ENCODE measurements at places on chromosomes 16 and 17.

GRCh38 chr16:4314532-4315185 is 1.2 kb upstream of the GLIS2 start:
- no peak for DNase-seq

- DNase-seq: no peak
Measured at GRCh38 chr16:83296505-83296904, 511.3 kb upstream of the HSBP1 start.

DNA sequence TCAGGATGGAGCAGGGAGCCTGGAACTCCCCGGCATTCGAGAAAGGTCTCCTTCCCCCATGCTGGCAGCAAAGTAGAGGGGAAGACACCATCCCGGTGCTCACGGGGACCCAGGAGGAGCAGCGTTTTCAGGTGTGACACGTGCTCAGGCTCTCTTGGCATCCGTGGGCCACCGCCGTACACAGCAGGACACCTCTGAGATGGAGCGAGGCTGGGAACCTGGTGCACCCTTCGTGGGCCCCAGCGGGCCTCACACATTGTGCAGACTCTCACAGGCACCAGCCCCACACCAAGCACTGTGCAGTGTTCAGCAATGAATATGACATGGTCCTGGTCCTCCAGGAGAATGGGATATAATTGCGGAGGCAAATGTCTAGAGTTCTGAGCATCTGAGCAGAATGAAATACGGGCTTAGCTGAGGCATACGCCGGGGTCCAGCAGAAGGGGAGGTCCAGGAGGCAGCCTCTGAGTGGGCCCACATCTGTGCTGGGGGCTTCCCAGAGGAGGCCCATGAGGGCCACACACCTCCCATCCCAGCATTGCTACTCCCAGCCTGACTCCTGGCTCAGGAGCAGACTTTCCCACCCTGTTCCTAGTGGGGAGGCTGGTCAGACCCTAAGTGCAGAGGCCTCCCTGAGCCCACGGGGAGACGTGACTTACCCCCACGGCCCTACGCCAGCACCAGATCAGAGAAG is 72.6 kb downstream of the ABR start:
- DNase-seq: no peak

DNA sequence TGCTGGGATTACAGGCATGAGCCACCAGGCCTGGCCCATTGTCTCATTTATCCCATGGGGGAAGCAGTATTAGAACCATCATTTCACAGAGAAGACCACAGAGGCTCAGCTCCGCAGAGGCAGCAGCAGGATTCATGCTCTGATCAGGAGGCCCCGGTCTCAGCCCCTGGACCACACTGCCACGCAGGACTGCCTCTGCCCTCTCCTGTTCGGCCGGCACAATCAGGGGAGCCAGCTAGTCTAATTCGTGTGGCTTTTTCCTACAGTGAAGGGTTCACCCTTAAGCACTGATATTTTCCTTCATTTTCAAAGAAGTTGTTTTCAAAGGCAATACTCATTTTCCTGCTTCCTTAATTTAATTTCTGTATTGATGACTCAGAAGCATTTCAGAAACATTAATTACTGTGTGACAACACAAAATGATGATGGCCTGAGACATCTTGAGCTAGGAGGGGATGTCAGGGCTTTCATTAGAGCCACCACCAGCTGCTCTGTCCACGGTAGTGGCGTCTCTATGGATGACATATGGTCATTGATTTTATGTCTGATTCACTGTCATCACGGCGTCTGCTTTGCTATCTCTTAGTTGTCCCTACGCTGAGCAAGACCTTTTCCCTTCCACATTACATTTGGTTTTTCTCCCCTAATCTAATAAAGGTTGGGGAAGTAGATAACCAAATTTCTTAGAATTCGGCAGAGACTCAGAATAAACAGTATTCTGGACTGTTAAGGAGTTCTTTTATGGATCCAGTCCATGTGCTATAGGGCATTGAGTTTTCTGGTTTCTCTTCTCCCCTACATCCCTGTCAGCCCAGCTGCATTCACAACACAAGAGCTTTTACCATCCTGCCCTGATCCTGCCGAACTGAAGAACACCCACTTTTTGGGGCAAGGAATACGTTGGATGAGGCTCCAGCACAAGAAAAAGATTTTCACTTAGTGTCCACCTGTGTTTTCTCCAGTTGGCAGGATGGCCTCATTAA is 314.0 kb downstream of the SLC39A11 start:
- DNase-seq: no peak

GRCh38 chr17:41948762-41949460 is 17.7 kb upstream of the CNP start:
- DNase-seq: no peak

DNA sequence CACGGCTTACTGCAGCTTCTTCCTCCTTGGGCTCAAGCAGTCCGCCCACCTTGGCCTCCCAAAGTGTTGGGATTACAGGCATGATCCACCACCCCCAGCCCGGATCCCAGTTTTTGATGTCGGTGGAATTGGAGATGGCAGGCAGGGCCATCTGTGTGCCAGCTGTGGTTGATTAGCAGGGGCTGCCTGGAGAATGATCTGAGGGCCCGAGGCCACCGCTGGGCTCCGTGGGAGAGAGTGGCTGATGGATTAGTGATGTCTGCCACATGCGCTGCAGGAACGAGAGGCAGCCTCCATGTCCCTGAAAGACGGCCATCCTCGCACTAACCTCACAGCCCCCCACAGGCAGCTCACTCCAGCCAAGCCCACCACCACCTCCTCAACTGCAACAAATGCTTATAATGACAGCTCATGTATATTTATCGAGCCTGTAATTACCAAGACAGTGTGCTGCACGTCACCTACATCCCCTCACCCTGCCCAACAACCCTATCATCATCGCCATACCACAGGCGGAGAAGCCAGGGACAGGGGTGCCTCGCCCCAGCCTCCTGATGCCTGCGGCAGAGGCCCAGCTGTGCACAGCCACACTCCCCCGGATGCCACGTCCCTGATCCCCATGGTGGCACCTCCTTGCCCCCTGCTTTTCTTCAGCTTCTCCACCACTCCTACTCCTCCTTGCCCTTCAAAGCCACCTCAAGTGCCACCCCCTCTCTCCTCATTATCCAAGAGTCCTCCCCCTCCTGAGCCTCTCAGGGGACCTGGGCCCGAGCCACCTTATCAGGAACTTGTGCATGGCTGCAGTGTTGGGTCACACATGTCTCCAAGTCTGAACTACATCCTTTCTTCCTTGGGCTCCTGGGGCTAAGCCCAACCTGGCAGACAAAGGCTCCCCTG is 33.2 kb downstream of the ACTG1 start:
- DNase-seq: no peak

- DNase-seq: no peak
Measured at GRCh38 chr17:21458054-21458453, 81.9 kb downstream of the KCNJ12 start.

DNA sequence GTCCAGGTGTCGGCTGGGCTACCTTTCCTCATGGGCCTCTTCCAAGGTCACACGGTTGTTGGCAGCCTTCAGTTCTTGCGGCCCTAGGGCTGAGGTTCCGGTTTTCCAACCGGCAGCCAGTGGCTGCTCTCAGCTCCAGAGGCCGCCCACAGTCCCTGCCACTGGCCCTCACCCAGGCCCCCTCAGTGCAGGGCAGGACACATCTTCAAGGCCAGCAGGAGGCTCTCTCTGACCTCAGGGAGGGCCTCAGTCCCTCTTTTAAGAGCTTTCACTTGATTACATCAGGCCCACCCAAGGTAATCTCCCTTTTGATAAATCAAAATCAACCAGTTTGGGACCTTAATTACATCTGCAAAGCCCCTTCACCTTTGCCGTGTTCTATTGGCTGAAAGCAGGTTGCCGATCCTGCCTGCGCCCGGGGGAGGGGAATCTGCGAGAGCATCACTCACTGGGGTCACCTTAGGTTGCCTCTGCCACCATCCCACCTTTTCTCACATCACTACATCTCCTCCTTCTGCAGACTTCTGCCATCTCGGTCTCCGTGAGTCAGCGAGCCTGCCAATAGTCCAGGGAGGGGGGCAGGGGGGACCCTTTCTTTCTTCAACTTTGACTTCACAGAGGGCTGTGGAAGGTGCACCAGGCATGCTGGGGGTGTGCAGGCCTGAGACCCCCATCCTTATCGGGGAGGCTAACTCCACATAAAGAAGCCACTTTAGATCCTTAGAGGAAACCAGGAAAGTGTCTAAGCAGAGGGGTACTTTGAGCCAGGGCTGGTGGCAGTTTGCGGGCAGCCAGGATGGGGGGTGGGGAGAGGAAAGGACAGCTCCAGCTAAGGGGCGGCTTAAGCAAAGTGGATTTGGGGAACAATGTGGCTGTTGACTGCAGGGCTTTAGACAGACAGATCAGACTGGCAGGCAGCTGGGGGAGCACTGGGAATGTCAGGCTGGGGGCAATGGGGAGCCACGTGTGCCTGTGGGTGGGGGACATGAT is 28.8 kb upstream of the NXPH3 start:
- no peak for DNase-seq

DNA sequence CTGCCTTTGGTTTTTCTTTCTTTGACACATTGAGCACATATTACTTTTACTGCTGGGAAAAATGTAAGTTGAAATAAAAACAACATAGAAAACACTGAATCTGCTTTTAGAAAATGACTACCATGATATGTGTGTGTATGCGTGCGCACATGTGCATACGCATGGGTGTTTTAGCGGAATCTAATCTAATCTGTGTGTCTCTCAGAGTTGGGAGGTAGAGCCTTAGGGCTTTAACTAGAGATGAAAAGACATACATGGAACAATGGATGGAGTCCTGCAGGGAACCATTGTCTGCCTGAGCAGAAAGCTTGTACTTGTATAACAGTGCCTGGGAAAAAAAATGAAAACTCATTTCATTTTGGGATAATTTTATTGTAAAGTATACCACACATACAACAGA is 12.4 kb downstream of the SLFN5 start:
- no peak for DNase-seq

- DNase-seq: no peak
Measured at GRCh38 chr17:27621942-27622559, 8.9 kb upstream of the LGALS9 start.

DNA sequence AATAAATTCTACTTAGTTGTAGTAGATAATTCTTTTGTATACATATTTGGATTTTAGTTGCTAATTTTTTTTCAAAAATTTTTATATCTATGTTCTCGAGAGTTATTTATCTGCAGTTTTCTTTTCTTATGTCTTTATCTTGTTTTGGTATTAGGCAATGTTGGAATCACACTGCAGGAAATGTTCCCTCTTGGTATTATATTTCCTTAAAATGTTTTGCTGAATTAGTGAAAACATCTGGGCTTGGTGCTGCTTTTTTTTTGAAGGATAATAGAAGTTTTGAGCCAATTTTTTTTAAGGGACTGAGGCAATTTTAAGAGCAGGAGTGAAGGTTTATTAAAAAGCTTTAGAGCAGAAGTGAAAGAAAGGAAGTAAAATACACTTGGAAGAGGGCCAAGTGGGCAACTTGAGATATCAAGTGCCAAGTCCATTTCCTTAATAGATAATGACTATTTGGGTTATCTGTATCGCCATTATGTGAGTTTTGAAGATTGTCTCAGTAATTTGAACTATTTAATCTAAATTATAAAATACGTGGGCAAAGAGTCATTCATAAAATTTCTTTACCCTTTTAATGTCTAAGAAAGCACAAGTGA is 1390.1 kb upstream of the CDH8 start:
- no peak for DNase-seq

DNA sequence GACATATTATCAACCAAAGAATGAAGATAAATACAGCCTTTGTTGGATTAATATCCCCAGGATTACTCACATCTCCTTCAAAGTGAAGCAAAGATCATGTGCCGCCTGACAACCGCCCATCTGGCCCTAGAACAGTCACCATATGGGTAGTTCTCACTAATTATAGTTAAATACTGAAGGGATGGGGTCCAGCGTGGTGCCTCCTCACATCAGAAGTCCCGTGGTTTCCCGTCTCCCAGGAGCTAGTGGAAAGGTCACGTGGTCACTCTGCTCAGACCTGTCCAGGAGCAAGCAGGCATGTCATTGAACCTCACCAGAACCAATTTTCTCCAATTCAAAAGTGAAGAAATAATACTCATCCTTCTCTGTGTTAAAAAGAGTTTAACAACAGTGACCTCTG is 434.5 kb downstream of the SHISA9 start:
- no peak for DNase-seq

DNA sequence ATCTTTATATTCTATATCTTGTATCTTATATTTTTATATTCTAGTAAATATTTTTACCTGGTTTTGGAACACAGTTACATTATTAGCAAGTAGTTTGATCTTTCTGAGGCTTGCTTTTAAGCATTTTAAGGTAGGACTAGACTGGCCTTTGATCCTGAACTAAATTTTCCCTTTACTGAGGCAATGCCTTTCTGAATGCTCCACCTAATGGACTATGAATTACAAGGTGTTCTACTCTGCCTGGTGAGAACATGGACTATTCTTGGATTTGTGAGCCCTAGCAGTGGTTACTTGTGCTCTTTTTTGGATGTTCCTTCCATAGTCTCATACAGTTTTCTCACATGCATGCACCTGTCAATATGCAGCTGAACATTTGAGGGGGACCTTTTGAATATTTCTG is 32.5 kb upstream of the SMIM36 start:
- DNase-seq: no peak

DNA sequence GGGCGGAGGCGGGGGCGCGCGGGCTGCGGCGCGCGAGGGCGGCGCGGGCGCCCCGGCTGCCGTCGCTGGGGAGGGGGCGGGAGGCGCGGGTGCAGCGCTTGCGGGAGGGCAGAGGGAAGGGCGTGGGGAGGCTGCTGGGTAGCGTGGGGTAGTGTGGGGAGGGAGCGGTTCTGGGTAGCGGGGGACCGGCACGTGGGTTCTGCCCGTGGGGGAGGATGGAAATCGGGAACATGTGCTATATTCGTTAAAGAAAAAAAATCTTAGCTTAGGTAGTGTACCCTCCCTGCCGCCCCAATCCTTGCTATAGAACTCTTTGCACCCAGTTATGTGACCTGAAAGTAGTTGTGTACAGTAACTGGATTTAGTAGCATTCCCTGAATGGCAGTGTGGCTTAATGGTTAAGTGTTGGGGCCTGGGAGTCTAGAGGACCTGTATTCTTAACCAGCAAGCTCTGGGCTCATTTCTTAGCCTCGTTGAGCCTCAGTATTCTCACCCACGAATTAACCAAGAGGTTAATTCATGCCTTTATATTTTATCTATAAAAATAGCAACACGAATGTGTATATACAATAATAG is 646 bp downstream of the RABEP1 start:
- DNase-seq: peak; percentile 32

All from SW 1271 (cell line).